ENCODE measurements at places on chromosomes 5 and 9.

- DNase-seq, result no peak
Measured at GRCh38 chr5:43174586-43174985, 17.4 kb upstream of the NIM1K start.

- no peak for DNase-seq
Measured at GRCh38 chr5:73620334-73620687, 5.7 kb upstream of the ARHGEF28 start.

DNA sequence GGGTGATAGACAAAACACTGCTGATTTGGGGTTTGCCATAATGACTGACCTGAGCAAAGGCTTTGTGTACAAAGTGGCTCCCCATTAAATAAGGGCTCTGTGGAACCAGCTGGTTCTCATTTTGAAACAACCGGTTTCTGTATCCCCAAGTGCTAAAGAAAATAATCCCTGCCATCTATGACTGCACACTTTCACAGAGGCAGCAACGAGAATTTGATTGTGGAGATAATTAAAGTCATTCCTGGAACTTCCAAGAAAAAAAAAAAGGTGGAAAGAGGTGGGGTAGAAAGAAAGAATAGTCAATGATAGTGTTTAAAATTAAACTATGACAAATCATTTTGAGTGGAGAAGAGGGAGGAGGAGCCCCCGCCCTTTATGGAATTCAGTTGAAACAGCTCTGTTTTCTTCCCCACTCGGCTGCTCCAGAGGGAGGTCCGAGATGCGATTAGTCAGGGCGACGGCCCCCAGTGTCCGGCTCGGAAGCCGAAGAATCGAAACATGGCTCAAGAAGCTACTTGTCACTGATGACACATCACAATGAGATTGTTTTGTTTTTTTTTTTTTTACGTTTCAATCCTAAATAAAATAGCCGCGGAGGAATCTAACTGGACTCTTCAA is 38.4 kb downstream of the EBF1 start:
- no peak for DNase-seq

- no peak for DNase-seq
Measured at GRCh38 chr9:134909511-134910481, 7.9 kb downstream of the FCN1 start.

- DNase-seq, result no peak
Measured at GRCh38 chr5:7073666-7074065, 322.3 kb upstream of the ADCY2 start.

DNA sequence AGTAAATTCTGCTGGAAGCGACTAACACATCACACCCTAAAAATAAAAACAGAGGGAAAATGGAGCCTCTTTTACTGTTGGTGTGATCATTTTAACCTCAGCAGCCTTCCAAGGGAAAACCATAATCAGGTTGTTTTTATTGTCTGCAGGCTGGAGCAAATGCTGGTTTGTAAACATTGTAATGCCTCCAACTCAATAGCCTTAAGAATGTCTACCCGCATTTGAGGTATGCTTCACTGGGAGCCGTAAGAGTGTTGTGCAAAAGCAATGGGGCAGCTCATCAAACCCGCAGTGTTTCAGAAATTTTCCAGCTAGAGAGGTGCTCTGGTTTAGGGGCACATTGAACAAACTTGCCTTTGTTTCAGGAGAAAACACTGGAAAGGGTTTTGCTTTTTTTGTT is 17.0 kb downstream of the NIM1K start:
- DNase-seq, result no peak

DNA sequence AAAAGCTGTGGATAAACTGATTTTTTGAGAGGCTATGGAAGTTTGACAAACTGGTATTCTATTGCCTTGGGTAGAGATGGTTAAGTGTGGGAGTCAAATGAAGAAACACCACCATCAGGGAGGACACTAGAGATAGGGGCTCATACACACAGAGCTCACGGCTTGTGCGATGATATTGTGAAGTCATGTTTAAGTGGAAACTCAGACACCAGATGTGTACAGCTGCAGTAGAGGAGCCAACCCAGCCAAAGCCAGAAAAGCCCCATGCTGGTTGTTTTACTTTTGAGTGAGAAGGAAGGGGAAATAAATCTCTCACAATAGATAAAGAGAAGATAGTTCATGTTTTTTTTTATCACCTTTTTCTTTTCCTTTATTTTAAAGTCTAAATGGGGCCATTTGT is 377.7 kb downstream of the DMRT2 start:
- no peak for DNase-seq

GRCh38 chr5:132205385-132206125 is 22.1 kb downstream of the P4HA2 start:
- DNase-seq, result no peak

DNA sequence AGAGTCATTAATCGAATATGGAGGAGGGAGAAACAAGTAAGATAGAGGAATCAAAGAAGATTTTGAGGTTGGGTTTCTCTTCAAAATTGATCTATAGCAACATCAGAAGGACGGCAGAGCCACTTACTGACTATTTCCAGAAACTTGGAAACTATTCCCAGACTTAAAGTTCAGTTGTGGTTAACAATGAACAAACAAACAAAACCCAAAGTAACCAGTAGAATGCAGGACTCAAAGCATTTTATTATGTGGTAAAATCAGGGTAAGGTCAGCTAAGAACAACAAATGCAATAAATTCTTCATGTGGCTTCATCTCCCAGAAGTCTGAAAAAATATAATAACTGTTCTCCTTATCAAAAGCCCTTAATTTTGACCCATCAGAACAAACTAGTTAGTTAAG is 54.9 kb upstream of the OSMR start:
- no peak for DNase-seq

DNA sequence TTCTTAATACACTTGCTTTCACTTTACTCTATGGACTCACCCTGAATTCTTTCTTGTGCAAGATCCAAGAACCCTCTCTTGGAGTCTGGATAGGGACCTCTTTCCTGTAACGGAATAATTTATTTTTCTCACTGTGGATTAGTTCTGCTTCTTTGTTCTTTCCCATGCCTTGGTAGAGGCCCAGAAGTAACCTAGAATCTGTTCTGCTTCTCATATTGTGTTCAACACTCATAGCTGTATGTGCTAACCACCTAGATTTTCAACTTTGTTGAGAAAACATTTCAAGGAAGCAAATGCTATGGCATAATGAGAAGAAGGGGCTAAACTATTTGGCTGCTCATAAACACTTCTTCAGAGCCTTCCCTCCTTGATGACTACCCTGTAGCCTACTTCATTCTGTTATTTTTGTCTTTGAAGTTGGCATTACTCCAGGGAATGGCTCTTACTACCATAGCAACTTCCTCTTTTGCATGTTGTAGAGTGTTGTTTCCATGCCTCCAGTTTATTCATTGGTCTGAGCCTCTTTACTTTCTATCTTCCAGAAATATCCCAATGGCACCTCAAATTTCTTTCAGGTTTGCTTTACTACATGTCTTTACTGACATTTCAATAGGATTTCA is 74.3 kb downstream of the KIAA0825 start:
- DNase-seq, result no peak

GRCh38 chr9:106869458-106869857 is 6.5 kb downstream of the ZNF462 start:
- no peak for DNase-seq

DNA sequence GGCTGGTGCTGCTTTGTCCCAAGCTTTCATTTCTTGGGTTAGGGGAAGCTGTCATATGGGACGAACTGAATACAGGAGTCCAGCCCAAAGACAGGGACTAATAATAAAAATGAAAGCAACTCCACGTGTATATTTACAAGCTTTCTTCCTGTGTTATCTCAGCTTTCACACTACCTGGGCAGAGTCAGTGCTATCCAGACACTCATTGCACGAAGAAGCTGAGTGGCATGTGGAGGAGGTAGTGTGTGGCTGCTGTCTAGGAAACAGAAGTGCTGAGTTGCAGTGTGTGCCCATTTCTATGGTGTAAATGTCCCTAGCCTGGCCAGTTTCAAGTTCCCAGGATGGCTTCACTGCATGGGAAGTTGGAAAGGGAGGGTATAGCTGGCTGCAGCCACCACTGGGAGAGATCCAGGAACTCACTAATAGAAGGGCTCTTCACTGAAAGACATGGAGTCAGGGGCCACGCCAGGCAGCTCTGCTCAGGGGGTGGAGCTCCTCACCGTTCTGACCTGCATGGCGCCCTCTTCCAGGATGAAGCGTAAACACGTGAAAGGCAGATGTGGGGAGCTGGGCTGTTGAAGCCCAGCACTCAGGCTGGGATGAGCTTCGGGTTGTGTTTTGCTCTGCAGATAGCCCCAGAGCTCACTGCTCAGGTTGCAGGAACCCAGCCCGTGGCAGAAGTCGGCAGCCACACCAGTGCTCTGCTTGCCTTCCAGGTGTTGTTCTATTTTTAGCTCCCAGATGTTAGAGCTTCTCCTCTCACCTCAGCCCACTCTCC is 116.9 kb downstream of the IRX2 start:
- DNase-seq, result no peak

GRCh38 chr5:148933903-148934432 is 107.6 kb downstream of the ADRB2 start:
- no peak for DNase-seq

DNA sequence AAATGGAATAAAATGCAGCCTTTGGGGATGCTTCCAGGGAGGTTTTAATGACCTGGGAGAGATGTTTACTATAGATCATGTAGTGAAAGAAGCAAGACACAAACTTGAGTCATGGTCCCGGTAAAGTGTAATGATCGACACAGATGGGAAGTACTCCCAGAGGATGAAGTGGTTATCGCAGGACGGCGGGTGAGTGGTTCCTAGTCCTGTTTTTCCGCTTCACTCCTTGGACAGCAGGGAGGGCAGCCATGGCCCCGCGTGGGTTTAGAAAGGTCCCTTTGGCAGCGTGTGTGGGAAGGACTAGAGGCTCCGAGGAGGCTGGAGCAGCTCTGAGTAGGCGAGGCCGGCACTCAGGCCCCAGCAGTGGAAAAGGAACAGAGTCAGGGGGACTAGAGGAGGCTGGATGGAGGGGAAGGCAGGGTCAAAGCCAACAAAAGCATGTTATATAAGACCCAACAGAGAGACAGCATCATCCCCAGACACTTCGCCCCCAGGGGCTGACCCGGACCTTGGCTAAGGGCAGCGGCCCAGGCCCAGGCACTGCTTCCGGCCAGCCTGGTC is 49.2 kb upstream of the STXBP1 start:
- no peak for DNase-seq

- DNase-seq, result no peak
Measured at GRCh38 chr5:103894882-103895281, 332.3 kb upstream of the NUDT12 start.

DNA sequence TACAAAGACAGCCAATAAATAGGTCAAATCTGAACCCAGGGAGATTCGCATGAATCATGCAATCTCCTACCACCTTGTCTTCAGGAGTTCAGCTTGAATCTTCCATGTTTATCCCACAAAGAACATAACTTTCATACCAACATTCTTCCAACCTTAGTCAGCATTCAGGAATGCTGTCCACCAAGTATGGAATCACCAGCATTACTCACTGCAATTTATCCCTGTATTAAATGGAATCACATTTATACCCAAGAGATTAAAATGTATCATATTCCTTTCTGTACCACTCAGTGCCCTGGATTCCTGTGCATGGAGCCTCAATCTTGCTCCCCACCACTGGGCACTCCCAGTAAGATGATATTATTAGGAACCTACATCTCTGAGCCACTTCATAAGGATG is 162.6 kb downstream of the GLIS3 start:
- no peak for DNase-seq

GRCh38 chr9:94847486-94847885 is 121.0 kb downstream of the AOPEP start:
- no peak for DNase-seq

DNA sequence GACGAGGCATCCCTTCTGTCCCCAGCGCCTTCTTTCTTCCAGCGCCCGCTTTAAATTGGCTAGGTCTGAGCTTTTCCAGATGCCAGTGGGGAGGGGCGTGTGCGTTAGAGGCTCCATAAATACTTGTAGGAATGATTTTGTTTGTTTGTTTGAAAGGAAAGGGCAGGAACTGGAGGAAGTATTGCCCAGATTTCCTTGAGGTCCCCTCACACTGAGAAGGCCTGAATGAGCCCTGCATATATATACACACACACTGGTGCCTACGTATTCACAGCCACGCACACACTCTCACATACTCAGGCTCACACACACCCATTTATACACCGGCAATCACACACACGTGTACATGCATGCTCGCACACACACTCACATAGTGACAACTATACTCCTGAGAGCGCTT is 1.0 kb upstream of the SLIT3 start:
- DNase-seq, result no peak

- DNase-seq, result no peak
Measured at GRCh38 chr5:151154931-151155774, 2.4 kb downstream of the ANXA6 start.

DNA sequence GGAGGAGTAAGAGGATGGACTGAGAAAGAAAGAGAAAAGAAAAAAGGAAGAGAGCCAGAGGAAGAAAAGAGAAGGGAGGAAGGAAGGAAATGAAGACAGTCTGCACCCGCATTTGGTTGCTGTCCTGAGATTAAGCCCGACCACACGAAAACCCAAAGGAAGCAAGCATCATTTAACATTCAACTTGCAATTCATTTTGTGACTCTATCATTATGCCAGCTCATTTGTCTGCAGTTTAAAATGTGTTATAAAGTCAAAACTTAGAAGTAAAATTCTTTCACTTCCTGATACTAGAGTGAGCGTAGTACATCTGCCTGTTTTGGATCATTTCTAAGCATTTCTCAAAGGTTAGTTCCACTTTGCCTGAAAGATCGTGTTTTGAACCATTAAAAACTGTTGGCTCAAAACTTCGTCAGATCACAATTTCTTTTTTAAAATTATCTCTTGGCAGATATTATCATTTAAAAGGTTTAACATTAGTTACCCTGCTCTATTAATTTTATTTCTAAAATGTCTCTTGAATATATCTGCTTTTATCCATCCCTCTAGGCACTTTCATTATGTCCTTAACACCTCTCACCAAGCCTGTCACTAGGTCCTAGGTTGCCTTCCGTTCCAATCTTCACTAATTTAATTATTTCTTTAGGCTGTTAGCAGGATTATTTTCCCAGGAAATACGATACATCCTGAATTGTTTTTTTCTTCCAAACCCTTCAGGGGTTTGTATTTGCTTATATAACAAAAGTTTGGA is 240.9 kb downstream of the TLE4 start:
- no peak for DNase-seq

DNA sequence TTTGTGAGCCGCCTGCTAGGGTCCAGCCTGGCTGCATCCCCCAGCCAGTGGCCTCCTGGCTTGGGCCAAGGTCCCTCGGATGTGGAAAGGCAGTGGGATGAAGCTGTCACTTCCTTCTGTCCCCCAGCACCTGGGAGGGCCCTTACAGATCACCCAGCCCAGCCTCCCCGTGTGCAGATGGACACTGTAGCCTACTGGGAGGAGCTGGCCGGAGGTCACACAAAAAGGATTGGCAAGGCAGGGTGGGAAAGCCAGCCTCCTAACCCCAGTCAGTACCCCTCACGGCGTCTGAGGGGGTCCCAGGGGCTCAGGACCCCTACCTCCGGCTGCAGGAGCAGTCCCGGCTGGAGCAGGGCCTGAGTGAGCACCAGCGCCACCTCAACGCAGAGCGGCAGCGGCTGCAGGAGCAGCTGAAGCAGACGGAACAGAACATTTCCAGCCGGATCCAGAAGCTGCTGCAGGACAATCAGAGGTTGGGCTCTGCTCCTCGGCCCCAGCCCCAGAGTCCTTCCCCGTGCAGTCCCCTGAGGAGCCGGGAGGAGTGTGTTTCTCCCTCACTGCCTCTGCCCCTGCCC is 28.3 kb downstream of the LRSAM1 start:
- no peak for DNase-seq
